Tracheal epithelial cell (primary cell): ENCODE measurements at places on chromosomes 1 and 21. TPM values are rescaled to one million over a fixed set of nuclear protein-coding genes. Genes with fewer than 3 reads are reported as not detected.

Gene RAB3B
- 2.3 and 9.2 TPM in 2 replicates for total RNA-seq

Gene OR2T33
- not detected in 2 replicates for total RNA-seq

Gene C1QA
- not detected in 2 replicates for total RNA-seq

Gene S100A9
- total RNA-seq, result 302 and 949 TPM in 2 replicates

Gene FCGR1A
- total RNA-seq, result not detected in 2 replicates

Gene ABCD3
- 27.2 and 42.2 TPM in 2 replicates for total RNA-seq

Gene COL24A1
- total RNA-seq, result under 0.01 TPM in 1 of 2 replicates, not detected in the other

Gene AMPD1
- total RNA-seq, result not detected in 2 replicates

Gene TRIM67
- not detected in 2 replicates for total RNA-seq

Gene MIS18A
- 4.0 and 4.8 TPM in 2 replicates for total RNA-seq

Gene FAM110D
- under 0.01 TPM in 1 of 2 replicates, not detected in the other for total RNA-seq

Gene SIPA1L2
- total RNA-seq, result 17.9 and 18.1 TPM in 2 replicates

Gene WNT9A
- total RNA-seq, result 1.9 and 3.2 TPM in 2 replicates

Gene ZNF683
- not detected in 2 replicates for total RNA-seq

Gene TPTE
- total RNA-seq, result not detected in 2 replicates
